ENCODE measurements at places on chromosomes 11 and 22.
A peak's percentile ranks its signal among the peaks of the same experiment; 100 is the strongest.

- DNase-seq = peak; percentile 70
Observed at GRCh38 chr11:17932472-17932871, 80.4 kb downstream of the SERGEF start.

DNA sequence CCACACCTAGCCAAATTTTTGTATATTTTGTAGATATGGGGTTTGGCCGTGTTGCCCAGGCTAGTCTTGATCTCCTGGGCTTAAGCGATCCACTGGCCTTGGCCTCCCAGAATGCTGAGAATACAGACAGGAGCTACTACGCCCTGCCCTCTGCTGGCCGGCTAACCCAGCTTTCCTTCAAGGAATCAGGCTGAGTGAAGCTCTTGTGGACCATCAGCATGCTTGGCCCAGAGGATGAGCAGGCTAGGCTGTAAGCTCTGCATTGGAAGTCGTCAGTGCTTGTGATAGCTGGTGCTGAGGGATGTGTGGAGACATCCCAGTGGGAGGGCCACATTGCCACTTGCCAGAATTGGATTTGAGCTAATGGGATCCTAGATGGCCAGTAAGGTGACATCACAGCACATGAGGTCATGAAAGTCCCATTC is 60.6 kb downstream of the MED15 start:
- peak; percentile 40 for DNase-seq

- DNase-seq = no peak
Observed at GRCh38 chr11:12963051-12963450, 46.1 kb upstream of the RASSF10 start.

DNA sequence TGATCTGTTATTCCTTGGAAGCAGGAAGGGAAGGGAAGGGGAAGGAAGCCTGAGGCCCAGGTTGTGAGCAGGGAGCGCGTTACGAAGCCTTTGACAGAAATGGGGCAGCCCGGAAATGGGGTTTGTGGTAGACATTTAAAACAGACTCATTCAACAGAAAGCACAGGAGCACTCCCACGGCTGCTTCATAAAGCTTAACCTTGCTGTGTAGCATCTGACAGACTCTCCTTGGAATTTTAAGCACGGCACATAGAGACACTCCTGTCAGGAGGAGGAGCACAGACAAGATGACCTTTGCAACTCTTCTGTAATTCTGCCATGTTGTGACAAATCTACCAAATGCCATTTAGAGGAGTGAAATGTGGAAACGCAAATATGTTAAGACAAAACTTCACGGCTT is 131.6 kb downstream of the FBXO7 start:
- no peak for DNase-seq

- peak; percentile 37 for DNase-seq
Observed at GRCh38 chr22:44357296-44357965, 44.7 kb upstream of the SHISAL1 start.

DNA sequence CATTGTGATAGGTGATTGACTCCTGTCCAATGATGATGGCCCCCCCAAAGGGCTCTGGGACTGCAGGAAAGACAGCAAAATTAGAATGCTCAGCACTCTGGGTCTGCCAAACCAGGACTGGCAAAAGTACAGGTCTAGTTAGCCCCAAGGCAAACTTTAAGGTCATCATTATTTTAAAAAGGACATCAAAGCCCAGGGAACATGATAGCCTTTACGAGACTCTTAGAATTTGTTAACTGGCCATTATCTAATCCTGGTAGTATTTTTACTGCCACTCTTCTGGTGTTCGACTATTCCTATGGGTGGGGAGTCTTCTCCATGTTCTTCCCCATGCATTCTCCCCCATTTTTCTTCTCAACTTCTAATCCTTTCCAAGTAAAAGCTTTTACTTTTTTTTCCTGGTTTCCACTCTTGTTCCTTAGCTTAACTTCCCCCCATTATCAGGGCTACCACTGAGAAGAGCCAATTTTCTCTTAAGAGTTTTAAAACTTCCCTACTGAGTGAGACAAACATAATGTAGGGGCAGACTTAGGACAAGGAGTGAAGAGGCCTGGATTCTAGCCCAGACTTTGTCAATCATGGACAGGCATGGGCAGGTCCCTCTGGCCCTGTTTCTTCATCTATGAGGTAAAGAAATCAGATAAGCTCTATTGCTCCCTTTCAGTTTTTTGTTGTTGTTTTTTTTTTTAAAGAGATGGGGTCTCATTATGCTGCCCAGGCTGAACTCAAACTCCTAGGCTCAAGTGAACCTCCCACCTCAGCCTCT is 7.1 kb downstream of the DDB1 start:
- no peak for DNase-seq

DNA sequence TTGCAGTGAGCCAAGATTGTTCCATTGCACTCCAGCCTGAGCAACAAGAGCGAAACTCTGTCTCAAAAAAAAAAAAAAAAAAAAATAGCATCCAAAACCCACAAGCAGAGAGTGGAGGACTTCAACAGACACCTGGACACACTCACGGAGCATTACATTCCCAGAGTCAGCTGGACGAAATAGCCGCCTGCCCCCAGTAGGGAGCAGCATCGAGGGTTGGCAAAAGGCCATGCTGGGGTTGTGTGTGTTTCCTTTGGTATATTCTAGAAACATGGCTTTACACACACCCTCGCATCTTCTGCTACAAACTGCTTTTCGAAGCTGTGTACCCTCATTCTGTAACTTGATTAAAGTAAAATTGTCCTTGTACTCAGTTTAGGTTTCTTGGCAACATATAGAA is 5.3 kb downstream of the ADA2 start:
- DNase-seq = peak; percentile 79

DNA sequence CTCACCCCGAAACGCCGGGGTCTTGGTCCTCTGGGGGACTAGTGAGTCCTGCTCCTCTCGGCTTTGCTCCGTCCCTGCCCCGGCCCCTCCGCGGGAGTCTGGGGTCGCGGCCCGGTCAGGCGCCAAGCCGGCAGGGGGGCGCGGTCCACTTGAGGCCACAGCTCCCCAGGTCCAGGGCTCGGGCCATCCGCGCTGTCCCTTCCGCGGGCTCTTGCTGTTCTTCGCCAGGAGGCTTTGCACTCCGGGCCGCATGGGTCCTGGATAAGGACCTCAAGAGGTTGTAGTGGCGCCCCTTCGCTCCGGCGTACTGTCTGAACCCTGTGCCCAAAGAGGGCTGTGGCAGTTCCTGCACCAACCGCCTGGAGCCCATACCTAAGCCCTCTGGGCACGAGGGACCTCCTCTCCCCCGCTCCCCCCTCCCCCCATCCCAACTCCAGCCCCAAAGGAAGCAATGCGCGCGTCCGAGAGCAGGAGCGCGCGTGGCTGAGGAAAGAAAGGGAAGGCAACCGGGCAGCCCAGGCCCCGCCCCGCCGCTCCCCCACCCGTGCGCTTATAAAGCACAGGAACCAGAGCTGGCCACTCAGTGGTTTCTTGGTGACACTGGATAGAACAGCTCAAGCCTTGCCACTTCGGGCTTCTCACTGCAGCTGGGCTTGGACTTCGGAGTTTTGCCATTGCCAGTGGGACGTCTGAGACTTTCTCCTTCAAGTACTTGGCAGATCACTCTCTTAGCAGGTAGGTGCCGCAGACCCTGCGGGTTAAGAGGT is at the start of gene ADM:
Gene ADM (plus strand): TSS at position 579 of the 767 bp plus-strand sequence. CDS start 628 bp downstream, outside the sequence.
- peak; percentile 93 for DNase-seq

- DNase-seq = no peak
Observed at GRCh38 chr22:26548984-26549383, 36.7 kb upstream of the TFIP11 start.

GRCh38 chr22:21106000-21106399 is 60.3 kb downstream of the LRRC74B start:
- no peak for DNase-seq

DNA sequence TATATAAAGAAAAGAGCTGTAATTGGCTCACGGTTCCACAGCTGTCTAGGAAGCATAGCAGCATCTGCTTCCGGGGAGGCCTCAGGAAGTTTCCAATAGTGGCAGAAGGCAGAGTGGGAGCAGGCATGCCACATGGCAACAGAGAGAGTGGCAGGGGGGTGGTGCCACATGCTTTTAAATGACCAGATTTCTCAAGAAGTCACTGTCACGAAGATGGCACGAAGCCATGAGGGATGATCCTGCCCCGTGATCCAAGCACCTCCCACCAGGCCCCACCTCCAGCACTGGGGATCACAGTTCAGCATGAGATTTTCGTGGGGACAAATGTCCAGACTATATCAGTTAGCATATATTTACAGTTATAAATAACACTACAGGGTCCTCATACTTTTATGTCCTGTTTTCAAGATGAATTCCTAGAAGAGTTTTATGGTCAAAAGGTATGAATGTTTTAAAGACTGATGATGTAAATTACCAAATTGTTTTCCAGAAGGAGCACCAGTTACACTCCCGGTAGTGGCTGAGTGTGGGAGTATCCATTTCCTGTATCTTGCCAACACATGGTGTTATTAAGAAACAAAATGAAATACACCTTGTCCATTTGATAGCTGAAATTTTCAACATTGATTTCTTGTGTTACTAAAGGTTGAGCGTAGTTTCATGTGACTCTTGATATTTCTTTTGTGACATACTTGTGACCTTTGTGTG is 19.2 kb downstream of the FAM118A start:
- no peak for DNase-seq

DNA sequence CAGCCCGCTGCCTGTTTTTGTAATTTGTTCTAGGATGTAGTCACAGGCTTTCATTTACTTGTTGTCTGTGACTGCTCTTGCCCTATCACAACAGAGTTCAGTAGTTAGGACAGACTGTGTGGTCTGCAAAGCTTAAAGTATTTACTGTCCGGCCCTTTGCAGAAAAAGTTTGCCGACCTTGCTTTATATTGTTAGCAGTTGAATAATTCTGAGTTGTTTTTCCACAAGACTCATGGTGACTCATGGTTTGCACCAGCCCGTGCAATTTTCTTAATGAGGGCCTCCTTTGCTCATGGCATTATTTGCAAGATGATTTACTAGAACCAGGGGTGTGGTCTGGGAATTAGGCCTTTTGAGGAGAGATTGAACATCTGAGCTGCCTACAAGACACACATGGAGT is 110.6 kb downstream of the SCN3B start:
- no peak for DNase-seq

GRCh38 chr11:28621753-28622152 is 513.6 kb downstream of the METTL15 start:
- DNase-seq = no peak

DNA sequence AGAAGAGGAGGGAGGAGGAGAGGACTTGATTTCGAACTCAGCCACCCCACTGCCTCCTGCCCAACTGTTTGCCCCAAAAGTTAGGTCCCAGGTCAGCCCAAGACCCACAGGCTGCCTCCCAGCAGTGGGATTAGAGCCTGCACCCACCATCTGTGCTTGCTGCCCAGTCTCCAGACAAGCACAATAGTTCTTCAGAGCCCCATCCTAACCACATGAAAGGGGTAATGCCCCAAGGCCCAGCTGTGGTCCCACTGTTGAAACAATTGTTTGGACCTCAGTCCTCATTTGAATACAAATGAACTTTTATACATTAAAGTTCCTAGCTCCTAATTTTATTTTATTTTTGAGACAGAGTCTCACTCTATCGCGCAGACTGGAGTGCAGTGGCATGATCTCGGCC is 5.4 kb upstream of the VPS51 start:
- DNase-seq = no peak

DNA sequence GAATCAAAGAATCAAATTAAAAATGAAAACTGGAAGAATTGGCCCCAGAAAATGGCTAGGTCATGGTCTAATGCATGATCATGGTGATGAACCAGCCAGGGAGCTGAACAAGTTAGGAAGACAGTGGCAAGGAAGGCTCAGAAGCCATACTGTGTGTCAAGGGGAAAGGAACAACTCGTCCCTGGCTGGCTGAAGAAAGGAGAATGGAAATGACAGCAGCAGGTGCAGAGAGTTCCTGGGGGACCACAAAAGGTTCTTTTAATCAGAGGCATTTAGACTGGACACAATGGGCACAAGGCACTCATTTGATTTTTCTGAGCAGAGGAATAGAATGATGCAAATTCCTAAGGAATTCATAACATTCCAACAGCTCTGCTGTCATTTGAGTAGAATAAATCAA is 209.9 kb downstream of the LARGE1 start:
- DNase-seq = no peak

DNA sequence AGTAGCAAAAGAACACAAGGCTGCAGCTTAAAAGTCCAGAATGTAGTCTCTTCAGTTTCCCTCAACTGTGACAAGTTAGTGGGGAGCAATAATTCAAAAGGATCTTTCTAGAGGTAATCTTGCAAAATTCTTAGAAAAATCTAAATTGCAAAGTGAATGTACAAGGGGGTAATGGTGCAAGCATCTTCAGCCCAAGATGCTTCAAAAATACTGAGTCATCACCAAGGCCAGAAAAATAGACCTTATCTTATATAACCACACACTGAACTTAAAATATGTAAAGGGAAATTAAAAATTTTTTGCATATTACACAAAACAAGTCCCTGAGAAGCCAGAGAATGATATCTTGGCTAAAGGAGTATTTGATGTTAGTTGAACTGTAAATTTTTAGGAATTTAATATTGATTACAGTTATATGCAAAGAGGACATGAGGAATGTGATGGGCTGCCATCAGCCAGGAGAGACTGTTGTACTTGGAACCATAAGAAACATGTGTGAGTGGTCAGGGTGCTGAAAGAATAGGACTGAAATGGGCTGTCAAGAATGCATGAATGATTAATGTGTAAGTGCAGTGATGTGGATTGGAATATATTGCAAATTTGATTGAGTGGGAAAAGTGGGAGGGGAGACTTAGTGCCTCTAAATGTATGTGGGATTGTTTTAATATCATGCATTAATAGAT is 85.7 kb upstream of the LIN7C start:
- DNase-seq = no peak

- no peak for DNase-seq
Observed at GRCh38 chr11:6260207-6260726, 629 bp downstream of the CCKBR start.

DNA sequence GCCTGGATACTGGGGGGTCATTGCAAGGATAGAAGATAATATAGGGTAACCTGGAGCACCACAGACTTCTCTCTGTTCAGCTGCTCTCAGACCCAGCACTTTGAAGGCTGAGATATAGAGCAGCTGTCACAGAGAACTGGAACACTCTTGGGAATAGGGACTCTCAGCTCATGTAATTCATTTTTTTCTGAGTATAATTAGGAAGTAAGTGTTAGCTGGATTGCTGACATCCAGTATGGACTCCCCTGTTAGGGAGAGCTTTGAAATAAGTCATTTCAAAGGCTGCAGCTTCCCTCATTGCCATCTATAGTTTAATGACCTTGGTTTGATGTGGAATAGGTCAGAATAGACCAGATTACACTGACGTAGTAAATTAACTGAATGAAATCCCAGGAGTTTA is 120.8 kb upstream of the POU2AF2 start:
- no peak for DNase-seq

GRCh38 chr11:99548264-99548663 is 527.5 kb downstream of the CNTN5 start:
- no peak for DNase-seq

DNA sequence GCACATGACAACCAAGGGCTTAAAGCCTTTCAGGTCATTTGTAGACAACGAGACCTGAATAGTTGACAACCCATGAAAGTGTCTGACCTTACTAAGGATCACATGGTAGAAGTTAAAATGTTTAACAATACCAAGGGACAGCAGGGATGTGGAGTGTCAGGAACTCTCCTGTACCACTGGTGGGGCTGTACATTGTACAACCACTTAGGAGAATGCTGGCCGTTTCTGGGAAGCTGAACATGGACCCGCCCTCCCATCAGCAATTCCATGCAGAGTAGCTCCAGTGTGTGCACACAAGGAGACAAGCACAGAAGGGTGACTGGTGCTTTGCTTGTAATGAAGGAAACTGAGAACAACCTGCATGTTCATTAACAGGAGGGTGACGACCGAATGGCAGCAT is 162.9 kb downstream of the MPPED1 start:
- no peak for DNase-seq

Data from GM23338 (cell line).